ENCODE measurements at places on chromosomes 7 and 10.

GRCh38 chr7:97851683-97852082 lies 20.5 kb downstream of the ASNS start:
- no peak for DNase-seq

GRCh38 chr7:36227223-36227622 lies 74.2 kb downstream of the EEPD1 start:
- no peak for DNase-seq

DNA sequence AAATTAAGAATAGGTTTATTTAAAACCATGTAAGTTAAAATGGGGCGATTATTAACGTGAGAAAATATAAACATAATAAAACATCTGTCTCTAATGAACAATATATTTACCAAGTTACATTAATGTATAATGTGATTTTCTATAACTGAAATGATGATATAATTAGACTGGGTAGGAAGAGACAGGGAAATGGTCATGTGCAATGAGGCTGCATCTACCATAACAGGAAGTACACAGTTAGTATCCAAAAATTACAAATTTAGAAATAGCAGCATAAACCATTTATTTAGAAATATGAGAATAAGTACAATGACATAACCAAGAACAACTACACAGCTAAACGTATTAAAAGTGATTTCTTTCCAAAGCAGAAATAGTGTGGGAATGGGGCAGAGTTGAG lies 25.8 kb upstream of the BET1 start:
- DNase-seq, result no peak

GRCh38 chr7:28190077-28190710 lies 9.6 kb upstream of the JAZF1 start:
- no peak for DNase-seq

DNA sequence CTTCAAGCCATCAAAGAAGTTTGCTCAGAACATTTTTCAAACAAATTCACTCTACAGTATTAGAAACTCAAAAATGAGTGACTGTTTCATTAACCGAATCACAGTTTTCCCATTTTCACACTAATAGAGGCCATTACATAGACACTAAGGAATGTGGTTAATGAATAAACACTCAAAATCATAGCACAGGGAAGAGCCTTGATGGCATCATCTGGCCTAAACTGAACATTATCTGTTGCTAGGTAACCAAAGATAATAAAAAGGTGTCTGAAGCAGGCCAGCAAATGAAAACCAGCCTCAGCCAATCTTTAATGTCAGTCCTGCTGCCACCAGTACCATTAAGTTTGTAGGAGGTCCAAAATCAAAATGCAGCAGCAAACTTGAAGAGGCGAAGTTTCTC lies 492.4 kb upstream of the STEAP1 start:
- DNase-seq, result no peak

DNA sequence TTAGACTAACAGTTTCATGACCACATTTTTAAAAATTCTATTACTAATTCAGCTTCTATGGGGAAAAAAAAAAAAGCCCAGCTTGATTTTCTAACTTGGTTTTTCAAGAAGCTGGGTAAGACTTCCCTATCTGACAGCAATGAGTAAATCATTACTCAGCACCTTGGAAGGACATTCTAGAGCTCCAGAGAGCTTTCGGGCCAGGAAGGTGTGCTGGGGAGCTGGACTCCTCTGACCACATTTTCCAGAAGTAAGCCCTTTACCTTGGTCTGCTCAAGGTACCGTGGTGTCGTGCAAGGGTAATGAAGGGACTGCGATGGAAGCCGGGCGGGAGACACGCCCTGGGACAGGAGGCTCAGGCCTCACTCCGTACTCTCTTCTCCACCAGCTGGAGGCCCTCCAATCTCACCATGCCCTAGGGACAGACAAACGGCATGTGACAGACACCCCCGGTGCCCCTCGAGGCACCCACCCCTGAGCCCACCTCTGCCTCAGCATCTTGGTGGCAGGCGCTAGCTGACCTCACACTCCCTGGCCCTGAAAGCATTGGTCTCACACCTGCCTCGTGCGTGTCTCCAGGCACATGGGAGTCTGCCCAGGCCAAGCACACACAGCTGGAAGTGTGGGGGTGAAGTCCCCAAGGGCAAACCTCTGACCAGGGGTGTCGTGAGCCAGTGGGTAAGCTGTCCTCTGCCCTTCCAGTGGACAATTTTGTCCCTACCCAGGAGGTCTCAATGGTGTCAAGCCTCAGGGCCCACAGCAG lies 152.1 kb downstream of the OAT start:
- no peak for DNase-seq

DNA sequence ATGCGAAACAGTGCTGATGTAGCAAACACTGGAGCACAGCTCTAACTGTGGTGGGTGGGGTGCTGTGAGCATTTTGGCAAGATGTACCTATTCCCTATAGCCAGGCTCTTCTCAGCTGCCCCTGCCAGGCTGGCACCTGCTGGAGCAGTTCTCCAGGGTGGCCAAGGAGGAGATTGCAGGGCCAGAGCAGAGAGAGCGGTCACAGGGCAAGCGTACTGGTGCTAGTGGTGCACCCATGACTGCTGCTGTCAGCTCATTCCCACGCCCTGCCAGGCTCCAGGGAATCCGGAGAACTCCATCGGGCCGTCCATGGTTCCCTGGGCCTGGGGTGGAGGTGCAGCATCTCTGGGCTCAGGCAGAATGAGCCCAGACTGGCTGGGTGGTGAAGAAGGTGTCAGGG lies 2.1 kb downstream of the COL13A1 start:
- DNase-seq, result no peak

DNA sequence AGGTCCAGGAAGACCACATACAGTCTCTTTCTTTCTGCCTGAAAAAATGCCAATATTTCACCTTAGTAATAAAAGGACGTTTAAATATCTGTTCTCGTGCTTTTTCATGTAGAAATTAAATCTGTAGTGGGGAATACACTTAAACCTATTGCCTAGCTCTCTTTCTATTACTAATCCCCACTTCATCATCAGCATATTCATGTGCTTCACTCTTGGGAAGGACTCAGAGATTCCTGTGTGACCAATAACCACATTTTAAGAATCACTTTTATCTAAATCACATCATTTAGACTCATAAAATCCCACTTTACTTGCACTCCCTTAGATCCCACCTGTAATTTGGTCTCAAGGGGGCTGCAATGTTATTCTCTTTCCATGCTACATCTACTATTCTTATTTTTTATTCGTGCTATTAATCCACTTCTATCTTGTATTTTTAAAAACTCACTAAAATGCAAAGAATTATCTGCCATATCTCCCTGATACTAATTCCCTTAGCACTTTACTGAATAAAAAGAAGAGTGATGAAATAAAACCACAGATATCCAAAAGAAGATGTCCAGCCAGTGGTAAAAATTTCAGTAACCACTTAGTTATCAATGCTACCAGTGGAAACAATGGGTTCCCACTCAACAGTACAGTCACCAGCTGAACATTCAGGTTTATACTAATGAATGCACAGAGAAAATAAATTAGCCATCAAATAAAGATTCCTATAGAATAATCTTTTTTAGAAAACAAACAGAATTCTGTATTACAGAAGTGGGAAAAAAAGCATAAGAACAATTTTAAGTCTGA lies 102.1 kb downstream of the PPP1R17 start:
- no peak for DNase-seq

- DNase-seq, result no peak
These were observed 395.7 kb upstream of the NRG3 start for GRCh38 chr10:81479316-81479715.

DNA sequence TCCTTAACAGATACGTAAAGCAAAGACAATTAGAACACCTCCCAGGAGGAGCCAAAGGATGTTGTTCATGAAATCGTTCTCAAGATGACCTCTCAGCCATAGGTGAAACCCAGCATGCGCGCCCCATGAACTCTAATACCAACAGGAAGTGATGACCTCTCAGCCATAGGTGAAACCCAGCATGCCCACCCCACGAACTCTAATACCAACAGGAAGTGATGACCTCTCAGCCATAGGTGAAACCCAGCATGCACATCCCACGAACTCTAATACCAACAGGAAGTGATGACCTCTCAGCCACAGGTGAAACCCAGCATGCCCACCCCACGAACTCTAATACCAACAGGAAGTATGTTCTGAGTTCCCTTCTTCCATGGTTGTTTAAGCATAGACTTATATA lies 205.2 kb upstream of the ADARB2 start:
- DNase-seq, result no peak

DNA sequence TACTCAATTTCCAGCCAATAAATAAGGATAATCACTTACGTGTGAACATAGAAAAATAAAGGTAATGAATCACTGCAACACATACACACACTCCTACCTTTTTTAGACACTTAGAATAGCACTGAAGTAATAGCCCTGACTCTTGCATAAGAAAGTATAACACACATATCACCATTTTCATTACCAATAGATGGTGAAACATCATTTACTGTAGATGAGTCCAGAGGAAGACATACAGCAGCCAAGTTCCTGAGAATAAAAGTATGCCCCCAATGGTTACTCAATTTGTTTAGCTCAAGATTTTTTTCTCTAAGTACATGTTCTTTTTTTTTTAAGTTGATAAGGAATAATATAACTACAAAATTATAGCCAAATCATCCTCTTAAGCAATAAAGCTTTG lies 316.3 kb downstream of the PARD3 start:
- no peak for DNase-seq

- no peak for DNase-seq
These were observed 95.7 kb upstream of the PALS2 start for GRCh38 chr7:24477398-24478136.

DNA sequence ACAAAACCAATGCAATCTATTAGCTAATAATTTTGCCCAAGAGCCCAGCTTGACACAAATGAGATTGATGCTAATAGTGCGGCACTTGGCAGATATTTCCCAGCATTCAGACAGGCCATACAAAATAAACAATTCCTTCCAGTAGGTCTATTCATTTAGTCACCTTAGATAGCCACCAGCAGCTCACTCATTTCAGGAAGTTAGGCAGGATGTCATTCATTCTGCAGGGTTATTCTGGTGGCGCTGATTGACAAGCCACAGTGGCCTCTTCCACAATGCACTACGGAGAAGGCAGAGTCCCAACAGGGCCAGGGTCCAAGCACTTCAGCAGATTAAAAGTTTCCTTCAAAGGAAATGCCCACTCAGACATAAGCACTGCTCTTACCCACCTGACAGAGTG lies 55.8 kb downstream of the PIK3AP1 start:
- no peak for DNase-seq

- DNase-seq, result no peak
These were observed 29.2 kb upstream of the KLF6 start for GRCh38 chr10:3813986-3814837.

- DNase-seq, result no peak
These were observed 37.1 kb downstream of the ATXN7L1 start for GRCh38 chr7:105839266-105839665.

DNA sequence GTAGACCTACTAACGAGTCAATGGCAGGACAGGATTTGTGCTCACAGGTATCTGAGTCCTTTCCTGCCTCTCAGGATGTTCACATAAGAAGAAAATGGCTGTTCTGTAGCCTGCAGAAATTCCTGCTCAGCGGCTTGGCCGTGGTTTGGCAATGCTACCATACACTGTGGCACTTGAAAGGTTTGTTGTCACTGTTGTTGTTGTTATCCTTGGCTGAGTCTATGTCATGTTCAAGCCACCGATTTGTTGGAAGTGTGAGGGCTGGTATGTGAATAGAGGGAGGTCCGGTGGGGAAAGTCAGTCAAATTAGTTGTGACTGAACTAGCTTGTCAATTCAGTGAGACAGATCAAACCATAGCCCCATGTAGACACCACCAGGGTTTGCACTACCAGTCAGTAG lies 199.9 kb downstream of the TRIL start:
- no peak for DNase-seq

- no peak for DNase-seq
These were observed 15.6 kb upstream of the EPC1 start for GRCh38 chr10:32362571-32362970.

- DNase-seq, result no peak
These were observed 5.1 kb downstream of the MTPAP start for GRCh38 chr10:30343962-30344361.

- DNase-seq, result no peak
These were observed 131.7 kb downstream of the DNAJB6 start for GRCh38 chr7:157468221-157469111.

GRCh38 chr10:132396494-132397035 lies 435 bp upstream of the PWWP2B start:
- peak; percentile 64 for DNase-seq

DNA sequence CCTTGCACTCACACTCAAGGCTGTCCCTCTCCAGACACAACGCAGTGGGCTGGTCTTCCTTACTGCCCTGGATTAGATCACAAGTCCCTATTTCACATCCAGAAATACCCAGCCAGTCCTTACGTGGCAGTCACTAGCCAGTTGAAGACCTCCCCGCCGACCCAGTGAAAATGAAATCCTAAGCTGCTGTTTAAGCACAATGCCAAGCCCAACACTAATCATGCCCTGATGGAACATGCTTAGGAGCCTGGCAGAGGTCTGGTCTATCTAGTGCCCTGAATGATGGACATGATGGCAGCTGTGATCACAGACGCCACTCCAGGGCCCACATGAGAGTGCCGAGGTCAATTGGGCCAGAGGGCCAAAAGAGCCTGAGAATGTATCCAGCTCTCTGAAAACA lies 389.0 kb downstream of the GRID1 start:
- DNase-seq, result no peak

DNA sequence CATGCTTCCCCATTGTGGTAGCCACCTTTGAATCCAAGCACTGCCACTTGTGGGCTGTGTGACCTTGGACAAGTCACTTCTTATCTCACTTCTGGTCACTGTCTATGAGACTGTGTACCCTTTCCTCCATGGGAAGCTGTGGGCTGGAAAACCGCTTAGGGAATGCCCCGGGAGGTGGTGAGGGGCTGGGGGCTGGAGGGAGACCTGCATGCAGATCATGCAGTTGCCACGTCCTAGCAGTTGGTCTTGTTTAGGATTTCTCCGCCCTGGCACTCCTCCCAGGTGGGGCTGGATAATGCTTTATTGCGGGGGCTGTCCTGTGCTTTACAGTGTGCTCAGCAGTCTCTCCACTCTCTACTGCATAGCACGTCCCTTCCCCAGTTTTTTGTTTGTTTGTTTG lies 62.9 kb upstream of the OPN4 start:
- DNase-seq, result no peak

- DNase-seq, result no peak
These were observed 39.2 kb upstream of the CARD11 start for GRCh38 chr7:3082831-3083230.

DNA sequence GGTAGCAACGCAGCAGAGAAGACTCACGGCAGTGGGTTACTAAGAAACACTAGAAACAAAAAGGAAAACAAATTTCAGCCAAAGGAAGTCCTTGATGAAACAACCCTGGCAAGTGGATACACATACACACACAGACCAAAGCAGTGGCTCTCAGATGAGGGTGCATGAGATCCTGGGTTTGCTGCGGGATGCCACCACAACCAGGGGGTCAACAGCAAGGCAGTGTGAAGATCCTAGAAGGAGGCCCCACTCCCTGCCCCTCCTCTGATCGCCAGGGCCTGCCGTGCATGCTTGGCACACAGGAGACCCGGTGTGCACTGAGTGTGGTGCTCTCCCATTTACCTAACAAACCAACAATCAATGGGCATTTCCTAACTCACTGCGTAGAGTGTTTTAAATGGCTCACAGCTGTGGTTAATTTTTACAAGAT lies 252.3 kb upstream of the KLF14 start:
- DNase-seq, result no peak

- DNase-seq, result no peak
These were observed 21.8 kb upstream of the SH2D4B start for GRCh38 chr10:80515941-80516340.
